ENCODE measurements at places on chromosomes 4 and X.

DNA sequence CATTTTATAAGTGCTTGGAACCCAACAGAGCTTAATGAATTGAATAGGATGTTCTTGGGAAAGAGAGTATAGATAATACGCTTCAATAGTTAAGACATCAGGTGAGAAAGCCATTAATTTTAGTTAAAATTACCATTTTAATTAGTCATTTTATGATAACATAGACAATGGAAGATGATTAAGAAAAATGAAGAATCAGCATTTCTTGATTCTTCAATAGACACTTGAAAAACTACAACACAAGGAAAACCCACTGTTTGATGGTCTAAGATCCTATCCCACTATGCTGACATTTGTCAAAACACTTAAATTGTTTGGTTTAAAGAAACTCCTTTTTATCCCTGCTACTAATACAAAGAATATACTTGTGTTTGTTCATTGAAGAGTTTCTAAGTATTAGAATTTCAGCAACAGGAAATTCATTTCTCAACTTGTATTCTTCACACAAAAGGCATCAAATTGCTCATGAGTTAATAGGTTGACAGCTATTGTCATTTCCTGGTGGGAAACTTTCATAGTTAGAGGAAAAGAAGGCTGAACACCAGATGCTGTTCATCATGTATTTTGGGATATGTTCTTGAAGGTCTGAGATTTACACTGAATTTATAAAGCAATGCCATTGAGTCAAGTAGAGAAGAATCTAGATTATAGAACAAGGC, 9.6 kb upstream of the CXCL2 start:
- DNase-seq = no peak

GRCh38 chr4:2340272-2341061, 78.0 kb downstream of the ZFYVE28 start:
- DNase-seq = no peak

- no peak for DNase-seq
Measured at GRCh38 chr4:121376556-121376955, 4.3 kb downstream of the QRFPR start.

DNA sequence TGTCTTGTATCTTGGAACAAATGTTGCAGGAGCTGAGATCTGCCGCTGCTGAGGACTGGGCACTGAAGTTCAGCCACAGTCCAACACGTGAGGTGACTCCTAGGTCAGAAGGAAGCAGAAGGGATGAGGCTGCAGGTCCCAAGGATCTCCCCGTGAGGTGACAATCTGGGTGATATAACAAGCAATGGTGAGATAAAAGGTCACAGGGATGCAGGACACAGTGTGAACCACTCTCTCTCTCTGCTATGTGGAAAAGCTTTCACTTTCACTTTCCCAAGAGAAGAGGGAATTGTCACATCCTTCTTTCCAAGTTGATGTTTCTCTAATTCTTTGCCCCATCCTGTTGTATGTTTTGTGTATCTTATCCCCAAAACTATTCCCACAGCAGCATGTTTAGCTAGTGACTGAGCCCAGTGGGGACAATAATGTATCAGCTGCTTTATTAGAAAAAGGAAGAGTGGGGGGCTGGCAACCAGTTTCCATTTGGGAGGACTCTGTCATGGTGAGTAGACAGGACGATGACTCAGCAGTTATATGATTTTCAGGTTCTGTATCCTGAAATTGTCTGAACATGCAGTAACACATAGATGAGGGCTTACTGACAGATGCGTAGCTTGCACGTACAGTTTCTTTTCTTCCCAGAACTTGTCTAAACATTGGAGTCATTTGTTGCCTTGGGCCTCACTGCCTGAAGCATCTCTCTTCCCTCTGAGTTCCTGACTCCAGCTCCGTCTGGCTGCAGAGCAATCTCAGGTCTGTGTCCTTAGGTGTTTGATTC, 1415.8 kb upstream of the TENM3 start:
- no peak for DNase-seq

DNA sequence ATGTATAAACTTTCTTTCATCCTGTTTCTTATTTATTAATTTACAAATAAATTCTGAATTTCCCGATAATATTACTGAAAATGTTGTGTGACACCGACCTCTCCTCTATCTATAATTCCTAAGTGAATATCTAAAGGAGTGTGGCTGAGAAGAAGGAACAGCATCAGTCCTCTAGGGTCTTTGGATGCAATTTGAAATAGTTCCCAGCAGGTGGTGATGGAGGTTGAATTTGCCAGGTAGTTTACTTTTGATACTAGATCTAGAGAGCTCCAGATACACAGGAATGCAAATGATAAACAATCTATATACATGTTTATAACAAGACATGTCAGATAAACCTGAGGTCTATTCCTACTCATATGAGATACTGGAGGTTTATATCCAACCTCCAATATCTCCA, 305.4 kb downstream of the PCDH18 start:
- no peak for DNase-seq

DNA sequence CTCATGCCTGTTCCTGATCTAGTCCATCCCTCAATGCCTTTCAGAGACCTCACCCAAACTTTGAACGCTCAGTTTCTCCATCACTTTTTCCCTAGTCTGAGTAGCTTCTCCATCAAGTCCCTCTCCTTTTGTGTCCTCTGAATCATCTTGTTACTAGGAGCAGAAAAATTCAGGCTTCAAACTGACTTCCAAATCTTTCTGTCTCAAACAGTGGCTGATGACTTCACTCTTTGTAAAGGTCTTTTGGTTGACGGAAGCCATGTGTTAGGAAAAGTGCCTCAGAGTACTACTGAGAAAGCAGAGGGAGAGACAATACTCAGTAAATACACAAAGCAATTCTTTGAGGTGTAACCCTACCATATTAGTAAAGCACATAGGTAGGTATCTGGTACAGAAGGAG, 65.7 kb upstream of the CAMK2D start:
- no peak for DNase-seq

GRCh38 chr4:113292371-113293042, 243.1 kb downstream of the ANK2 start:
- DNase-seq = no peak

GRCh38 chr4:177737387-177737940, 295.2 kb upstream of the AGA start:
- no peak for DNase-seq

GRCh38 chr4:146335763-146336409, 121.5 kb downstream of the REELD1 start:
- DNase-seq = no peak

- DNase-seq = no peak
Measured at GRCh38 chrX:55593756-55594257, 29.4 kb upstream of the FOXR2 start.

DNA sequence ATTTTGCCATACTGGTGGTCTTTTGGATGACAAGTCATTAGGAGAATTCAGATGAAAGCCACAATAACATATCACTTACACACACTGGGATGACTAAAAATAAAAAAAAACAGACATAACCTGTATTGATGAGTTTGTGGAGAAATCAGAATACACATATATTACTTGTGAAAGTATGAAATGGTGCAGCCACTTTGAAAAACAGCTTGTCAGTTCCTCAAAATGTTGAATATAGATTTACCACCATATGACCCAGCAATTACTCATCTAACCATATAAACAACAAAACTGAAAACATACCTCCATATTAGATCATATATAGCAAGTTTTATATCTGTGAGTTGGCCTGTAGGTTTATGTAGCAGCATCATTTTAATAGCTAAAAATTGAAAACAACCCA, 608.7 kb downstream of the TLL1 start:
- DNase-seq = no peak

DNA sequence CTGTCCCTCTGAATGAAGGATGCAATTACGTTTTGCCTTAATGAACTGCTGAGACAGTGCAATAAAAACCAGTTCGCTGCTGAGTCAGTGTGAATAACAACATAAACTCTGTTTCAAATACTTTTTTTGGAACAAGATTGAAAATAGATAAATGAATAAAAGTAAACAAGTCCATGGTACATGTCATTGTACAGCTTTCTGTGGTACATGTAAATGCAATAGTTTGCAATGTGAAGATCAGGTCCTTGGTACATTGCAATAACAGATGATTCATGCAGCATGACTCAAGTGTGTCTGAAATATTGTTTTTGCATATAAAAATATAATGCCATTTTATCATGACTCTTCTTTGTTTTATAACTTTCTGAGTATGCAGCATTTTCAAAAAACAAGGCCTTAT, 193.4 kb upstream of the PACRGL start:
- no peak for DNase-seq

GRCh38 chr4:165048170-165048569, 5.5 kb upstream of the TRIM75 start:
- DNase-seq = no peak

GRCh38 chrX:38871129-38872029, 70.1 kb downstream of the MID1IP1 start:
- no peak for DNase-seq

GRCh38 chr4:5955201-5955821, 62.4 kb upstream of the CRMP1 start:
- no peak for DNase-seq

GRCh38 chr4:1992468-1993168, 16.2 kb downstream of the NELFA start:
- DNase-seq = no peak

DNA sequence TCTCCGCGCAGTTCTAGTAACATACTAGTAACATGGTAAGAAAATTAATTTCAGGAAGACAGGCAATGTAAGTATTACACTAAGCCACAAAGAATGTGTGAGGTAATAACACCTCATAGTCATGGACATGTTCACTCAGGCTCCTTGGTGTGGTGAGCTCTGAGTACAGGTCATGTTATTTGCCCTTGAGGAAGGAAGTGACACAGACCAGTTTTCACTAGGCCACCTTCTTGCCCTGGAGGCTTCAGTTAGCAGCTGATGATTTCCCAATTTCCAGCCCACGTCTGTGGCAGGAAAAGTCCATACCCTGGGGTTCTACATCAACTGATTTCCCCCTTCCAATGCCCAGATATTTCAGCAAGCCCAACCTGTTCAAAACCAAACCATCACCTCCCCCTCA, 6.7 kb downstream of the APOO start:
- DNase-seq = no peak

GRCh38 chr4:126779436-126780166, 853.2 kb upstream of the INTU start:
- no peak for DNase-seq

DNA sequence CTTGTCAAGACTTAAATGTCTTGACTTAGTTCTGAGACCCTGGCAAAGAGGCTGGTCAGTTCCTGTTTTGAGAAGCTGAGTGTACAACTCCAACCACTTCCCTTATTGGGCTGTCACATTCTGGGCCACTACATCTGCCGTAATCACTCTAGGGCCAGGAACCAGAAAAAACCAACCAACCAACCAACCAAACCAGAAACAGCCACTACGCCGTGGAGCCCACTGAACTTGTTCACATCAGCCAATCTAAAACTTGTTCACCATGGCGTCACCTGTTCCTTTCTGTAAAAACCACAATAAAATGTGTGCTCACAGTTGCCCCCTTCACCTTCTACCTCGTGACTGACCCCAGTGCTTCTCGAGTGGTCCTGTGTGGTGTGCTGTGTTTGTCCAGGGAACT, 107.3 kb downstream of the JADE1 start:
- DNase-seq = no peak

GRCh38 chrX:39169976-39170375, 368.7 kb downstream of the MID1IP1 start:
- DNase-seq = no peak

DNA sequence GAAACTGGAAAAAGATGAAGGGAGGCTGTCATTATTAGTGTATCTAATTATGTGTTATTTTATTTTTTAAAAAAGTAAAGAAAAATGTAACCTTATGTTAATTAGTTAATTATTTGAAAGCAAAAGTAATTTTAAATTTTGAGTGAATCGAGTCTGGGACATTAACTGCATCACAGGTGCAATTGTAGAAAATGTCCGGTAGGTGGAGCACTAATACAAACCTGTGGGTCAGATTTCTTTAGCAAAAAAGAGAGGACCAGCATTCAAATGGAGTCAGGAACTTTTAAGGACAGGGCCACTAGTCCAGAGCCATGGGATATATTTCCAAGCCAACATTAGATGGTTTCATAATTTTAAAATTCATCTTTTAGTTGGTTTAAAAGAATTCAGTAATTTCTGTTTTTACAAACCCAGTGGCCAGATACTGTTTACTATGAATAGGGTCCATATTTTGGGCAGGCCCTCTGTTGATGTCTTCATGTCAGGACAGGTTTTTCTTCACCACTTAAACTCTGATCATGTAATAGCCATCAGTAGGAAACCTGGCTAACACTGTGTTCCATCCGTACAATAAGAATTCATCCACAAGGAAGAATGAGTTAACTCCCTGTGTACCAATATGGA, 27.2 kb downstream of the BST1 start:
- peak; percentile 2 for DNase-seq

DNA sequence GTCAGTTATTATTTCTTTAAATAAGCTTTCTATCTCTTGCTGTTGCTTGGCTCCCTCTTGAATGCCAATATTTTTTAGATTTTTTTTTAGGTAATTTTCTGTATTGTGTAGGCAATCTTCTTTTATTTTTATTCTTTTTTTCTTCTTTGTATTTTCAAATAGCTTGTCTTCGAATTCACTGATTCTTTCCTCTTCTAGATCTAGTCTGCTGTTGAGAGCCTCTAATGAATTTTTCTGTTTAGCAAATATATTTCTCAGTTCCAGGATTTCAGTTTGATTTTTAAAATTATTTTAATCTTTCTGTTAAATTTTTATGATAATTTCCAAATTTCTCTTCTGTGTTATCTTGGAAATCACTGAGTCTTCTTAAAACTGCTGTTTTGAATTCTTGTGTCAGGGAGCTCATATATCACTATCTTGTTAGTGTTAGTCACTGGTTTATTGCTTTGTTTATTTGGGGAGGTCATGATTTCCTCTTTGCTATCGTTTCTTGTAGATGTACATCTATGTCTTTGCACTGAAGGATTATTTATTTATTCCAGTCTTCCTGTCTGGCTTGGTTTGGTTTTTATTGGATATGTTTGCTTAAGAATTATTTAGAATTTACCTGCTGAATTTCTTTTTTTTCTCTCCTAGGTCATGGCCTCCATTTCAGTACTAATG, 39.9 kb upstream of the GPRIN3 start:
- DNase-seq = no peak

DNA sequence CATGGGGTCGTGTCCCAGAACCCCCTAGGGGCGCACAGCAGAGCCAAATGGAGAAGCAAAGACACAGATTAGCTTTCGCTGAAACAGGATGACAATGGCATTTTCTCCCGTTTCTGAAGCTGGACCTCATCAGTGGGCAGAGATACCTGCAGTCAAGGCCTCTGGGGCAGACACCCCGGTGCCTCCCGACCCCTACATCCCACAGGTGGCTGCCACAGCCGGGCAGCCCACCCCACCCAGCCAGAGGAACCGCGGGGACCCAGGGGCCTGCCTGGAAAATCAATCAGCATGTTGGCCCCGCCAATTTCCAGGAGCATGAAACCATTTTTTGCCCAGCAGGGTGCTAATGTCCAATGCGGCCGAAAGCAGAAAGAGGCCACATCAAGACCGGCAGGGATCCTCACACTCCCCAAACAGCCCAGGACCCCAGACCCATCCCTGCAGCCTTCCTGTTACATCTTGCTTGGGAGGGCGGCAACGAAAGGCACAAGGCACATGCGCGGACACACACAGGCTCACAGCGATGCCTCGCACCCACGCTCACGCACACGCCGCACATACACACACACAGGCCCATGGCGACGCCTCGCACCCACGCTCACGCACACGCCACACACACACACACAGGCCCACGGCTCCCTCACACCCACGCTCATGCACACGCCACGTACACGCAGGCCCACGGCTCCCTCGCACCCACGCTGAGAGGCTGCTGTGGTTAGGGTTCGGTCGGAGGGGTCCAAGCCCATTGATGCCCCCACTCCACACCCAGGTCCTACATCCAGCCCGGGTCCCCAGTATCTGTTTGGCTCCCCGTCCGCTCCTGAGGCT, 130.6 kb upstream of the NKX1-1 start:
- no peak for DNase-seq
